NCI-H187 (cell line): ENCODE measurements at places on chromosomes 2 and 18.
A peak's percentile ranks its signal among the peaks of the same experiment; 100 is the strongest.

GRCh38 chr2:208466151-208466919 lies 59.7 kb downstream of the PTH2R start:
- DNase-seq, result peak; percentile 3

- DNase-seq, result no peak
Measured at GRCh38 chr2:9137379-9138150, 69.0 kb upstream of the ASAP2 start.

DNA sequence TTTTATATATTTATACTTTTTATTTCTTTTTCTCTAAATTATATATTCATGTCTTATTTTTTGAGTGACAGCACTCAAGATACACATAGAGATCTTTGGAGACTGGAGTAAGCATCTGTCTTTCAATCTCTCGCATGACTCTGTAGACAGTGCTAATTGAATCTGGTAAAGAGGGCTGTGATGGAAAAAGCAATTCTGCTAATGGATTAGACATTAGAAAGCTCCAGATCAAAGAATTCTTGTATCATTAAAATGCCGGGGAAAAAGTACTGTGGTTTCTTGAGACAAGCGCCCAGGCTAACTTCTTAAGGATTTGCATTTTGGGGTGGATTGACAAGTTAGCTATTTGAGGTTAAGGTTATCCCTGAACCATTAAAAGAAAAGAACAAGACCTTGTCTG lies 383.1 kb upstream of the TNP1 start:
- DNase-seq, result no peak

GRCh38 chr2:224904381-224904780 lies 137.9 kb downstream of the DOCK10 start:
- no peak for DNase-seq

DNA sequence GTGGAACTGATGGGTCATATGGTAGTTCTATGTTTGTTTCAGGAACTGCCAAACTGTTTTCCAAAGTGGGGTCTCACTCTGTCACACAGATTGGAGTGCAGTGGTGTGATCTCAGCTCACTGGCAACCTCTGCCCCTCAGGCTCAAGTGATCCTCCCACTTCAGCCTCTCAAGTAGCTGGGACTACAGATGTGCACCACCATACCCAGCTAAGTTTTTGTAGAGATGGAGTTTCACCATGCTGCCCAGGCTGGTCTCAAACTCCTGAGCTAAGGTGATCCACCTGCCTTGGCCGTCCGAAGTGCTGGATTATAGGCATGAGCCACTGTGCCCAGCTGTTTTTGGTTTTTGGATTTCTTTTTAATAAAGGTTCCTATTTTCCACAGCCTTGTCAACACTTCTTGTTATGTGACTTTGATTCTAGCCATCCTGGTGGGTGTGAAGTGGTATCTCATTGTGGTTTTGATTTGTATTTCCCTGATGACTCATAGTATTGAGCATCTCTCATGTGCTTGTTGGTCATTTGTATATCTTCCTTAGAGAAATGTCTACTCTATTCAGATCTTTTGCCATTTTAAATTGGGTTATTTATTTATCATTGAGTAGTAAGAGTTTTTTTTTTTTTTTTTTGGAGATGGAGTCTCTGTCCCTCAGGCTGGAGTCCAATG lies 22.8 kb downstream of the NPC1 start:
- DNase-seq, result no peak

GRCh38 chr2:8595811-8596600 lies 85.8 kb upstream of the ID2 start:
- DNase-seq, result no peak

DNA sequence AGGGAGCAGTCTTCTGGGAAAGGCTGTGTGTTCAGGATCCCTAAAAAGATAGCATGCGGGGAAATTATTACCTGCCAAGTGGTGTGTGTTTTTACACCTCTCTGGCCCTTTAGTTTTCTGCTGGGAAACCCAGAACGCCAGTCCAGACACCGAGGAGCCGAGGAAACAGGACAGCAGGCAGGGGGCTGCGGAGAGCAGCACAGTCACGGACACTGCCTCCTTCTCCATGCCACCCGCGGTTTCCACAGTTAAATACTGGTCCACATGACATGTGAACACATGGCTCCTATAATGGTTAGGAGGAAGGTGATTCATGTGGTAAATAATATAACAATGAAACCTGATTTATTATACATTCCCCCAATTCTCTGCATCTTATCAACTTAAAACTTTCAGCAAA lies 20.4 kb downstream of the CNOT11 start:
- no peak for DNase-seq

DNA sequence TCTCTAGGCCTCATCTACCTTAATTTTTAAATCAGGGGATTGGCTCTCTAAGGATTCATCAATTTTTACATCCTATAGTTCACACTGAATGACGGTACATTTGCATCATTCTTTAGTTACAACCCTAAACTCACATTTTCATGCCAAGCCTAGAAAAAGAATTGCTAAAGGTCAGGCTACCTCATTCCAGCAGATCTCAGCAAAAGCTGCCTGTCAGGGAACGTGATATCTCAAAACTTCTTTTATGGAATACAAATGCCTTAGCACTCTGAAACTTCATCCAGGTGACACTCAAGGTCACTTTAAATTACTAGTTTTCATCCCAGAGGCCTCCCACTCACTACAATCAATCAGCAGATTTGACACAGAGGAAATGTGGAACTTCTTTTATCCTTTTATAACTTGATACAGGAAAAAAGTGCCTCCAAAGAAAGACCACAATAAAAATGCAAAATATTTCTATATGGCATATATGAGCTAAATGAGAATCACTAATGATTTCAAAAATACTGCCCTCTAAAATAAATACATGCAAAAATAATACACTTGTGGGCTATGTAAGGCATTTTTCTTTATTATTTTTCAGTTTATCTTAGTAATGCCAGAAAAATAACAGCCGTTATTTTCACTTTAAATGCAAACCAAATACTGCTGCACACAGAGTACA lies 91.5 kb downstream of the ARHGEF33 start:
- no peak for DNase-seq

DNA sequence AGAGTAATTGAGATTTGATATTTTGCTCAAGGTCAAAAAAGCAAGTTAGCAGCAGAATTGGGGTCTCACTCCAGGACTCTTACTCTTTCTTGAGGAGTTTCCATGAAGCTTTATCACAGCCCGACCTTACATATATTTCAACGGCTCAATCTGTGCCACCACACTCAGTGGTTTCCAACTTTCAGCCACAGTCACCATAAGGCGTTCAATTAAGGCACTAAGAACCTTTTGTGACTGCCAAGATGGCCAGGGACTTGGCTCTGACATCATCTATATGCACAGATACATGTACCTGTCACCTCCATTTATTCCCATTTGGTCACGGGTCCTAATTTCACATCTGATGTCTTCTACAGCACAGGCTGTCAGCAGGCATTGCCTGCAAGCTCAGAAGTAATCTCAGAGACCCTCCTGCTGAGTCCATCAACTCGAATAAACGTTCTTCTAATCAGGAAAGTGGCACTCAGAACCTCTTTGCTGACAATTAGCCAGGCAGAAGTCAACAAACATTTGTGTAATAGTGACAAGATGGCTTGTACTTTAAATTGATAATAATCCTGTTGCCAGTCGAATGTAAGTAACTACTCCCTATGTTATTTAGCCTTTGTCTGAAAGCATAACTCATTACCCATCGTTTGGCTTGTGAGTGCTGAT lies 16.1 kb downstream of the DYTN start:
- DNase-seq, result no peak

DNA sequence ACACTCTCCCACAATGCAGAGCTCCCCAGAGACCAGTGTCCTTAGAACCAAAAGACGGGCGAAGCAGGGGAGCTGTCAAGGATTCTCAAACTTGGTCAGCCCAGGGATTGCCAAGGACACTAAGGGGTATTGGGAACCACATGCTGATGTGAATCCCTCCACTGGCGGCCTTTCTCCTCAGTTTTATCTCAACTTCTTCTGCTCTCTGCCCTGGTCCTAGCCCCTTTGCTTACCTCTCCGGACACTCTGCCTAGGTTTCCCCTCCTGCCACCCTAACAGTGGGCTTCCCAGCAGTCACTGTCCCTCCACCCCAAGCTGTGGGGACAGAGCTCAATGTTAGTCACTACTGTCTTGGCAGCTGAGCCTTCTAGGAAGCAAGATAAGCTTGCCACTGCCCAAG lies 61.1 kb downstream of the POLR1A start:
- no peak for DNase-seq

DNA sequence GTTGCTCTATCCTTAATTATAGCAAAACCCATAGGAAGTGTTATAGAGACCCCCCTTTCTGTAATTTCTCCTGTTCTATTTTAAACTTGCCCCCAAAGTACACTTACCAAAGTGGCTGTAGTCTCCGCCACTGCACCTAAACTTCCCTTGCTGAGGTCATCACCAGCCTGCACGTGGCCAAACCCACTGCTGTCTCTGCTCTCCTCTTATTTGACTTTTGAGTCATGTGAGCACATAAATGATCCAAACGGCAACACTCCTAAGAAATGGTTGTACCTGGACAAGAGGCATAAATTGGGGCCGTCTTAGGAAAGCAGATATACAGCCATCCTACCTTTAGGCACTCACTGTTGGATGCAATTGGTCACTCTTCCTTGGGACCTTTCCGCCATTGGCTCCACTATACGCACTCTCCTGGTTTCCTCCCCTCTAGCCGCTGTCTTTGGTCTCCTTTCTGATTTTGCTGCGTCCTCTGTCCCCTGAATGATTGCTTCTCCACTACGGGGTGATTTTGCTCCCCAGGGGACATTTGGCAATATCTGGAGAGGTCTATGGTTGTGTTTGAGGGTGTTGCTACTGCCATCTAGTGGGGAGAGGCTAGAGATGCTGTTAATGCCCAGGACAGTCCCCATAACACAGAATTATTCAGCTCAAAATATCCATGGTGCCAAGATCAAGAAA lies 19.2 kb upstream of the IL36G start:
- no peak for DNase-seq
